Stimulated activated CD4-positive, alpha-beta T cell treated with anti-CD3 and anti-CD28 coated beads, Interleukin-15, amount 100 ng/mL, for 1 hour (primary cell): ENCODE measurements at places on chromosomes 6 and 20.

- no peak for DNase-seq
Observed at GRCh38 chr6:107542192-107542668, 52.3 kb downstream of the SOBP start.

- DNase-seq = no peak
Observed at GRCh38 chr6:150720774-150721233, 121.1 kb downstream of the PLEKHG1 start.

DNA sequence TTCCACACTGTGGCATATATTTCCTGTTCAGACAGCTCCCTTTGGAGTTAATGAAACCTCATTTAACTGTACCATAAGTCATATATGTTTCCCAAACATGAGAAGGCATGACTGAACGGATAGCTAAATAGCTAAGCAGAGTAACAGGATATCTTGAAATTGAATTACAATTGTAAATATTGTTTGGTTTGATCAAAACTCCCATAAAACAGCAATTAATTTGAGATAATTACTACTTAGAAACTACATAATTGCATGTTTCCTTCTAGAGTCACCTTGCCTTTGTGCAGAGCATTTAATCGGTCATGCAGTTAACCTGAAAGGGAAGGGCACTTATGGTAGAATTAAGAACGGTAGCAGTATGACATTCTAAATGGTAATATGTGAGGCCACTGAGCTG lies 179.0 kb upstream of the MAP3K7 start:
- DNase-seq = no peak

DNA sequence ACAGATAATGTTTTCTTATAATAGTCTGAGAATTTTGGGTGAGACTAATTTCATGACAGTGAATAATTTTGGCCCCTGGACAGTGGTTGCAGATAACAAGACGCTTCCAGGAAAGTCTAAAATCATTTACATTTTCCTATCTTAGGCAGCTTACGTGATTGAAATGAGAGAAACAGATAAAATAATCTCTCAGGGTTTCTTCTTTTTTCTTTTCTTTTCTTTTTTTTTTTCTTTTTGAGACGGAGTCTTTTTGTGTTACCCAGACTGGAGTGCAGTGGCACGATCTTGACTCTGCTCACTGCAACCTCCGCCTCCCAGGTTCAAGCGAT lies 4.2 kb upstream of the SERPINB1 start:
- no peak for DNase-seq

GRCh38 chr6:21965016-21965415 lies 331.8 kb downstream of the PRL start:
- no peak for DNase-seq

GRCh38 chr20:57440678-57441509 lies 49.7 kb downstream of the RBM38 start:
- DNase-seq = no peak

DNA sequence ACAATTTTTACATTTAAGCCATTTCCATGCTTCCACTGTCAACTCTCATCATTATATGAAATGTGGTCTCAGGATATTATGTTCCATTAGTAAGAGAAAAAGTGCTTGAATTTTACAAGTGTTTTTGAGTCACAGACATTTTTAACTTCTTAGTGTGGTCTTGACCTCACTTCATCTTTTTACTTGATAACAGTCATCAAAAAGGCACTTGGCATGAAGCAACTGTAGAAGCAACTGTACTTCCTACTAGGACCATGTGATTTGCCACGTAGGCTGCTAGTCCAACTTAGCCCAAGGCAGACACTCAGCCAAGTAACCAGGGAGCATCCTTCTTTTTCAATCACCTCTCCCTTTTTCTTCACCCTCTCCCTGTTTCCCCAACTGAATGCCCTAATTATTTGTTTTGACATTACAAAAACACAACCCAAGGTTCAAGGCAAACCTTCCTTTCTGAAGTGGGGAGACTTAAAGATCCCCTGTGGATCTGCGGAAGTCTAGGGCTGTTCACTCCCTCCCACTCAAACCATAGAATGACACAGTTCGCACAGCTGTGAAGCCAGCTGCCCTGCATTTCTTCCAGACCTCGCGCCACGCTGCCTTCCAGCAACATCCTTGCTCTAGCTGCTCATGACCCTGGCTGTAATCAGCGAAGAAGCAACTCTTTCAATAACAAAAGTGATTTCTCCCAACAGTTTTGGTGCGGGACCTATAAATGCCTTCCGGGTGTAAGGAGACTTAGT lies 45.0 kb downstream of the PHACTR1 start:
- DNase-seq = no peak

DNA sequence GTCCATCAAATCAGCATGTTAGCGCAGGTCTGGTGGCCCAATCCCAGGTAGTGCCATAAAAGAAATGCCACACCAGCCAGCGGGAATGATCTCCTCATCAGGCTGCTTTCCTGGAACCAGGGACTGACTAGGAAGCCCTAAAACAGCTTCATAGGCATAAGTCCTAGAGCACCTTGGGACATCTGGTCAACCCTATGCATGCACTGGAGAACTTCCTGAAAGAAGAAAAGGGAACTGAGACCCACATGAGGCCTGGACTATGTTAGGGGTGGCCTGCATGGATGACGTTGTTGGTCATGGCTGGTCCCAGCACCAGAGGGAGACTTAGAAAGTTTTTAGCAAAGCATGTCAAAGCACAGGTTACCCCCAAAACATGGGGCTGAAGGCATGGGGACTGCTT lies 7.6 kb upstream of the KCNK16 start:
- DNase-seq = no peak

GRCh38 chr6:166439366-166440091 lies 56.8 kb upstream of the MPC1 start:
- DNase-seq = no peak

- DNase-seq = no peak
Observed at GRCh38 chr6:154686162-154686561, 47.1 kb upstream of the SCAF8 start.

- DNase-seq = no peak
Observed at GRCh38 chr20:8293750-8294149, 161.7 kb downstream of the PLCB1 start.

DNA sequence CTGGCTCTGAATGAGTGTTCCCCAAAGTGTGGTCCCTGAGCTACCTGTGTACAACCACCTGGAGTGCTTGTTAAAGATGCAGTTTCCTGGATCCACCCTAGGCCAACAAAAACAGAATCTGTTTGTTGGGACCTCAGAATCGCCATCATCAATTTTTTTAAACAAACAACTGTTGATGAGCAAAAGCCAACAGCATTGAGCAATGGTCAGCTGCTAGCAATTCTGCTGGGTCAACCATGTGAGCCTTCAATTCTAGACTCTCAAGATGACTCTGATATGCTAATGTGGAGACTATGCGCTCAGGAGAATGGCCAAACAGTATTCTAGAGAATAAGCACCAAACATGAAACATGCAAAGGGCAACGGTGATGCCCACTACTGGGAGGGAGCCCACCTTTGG lies 64.4 kb upstream of the IYD start:
- DNase-seq = no peak

DNA sequence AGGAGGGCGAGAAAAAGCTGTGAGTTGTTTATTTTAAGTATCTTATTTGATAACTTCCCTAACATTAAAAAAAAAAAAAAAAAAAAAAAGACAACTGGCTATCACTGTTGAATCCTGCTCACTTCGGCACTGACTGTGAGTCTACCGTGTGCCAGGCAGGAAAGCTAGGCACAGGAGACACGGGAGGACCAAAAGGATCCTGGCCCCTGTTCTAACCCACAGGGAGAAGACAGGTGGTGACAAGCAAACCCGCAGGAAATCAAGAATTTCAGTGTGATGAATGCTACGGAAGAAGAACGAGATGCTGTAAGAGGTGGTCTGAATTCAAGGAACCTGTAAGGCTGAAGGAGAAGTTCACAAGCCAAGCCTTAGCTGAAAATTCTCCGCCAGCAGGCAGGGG lies 94.7 kb upstream of the NFATC2 start:
- DNase-seq = no peak

DNA sequence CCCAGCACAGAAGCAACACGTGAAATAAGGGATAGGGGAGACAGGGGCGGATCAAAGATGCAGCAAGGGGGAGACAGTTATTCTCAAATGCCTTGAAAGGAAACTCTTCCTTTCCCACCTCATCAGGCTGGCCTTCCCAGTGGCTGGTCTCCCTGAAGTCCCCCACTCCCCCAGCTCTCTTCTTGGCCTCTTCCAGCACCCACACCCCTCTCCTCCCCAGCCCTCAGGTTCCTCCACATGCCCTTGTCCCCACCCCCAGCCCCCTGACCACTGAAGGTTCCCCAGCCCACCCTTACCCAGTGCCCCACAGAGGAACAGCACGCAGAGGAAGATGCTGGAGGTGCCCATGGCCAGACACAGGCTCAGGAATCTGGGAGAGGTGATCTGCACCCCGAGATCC lies 1.7 kb upstream of the LY6G6D start:
- no peak for DNase-seq

- DNase-seq = no peak
Observed at GRCh38 chr6:75381877-75382633, 97.5 kb upstream of the TMEM30A start.

DNA sequence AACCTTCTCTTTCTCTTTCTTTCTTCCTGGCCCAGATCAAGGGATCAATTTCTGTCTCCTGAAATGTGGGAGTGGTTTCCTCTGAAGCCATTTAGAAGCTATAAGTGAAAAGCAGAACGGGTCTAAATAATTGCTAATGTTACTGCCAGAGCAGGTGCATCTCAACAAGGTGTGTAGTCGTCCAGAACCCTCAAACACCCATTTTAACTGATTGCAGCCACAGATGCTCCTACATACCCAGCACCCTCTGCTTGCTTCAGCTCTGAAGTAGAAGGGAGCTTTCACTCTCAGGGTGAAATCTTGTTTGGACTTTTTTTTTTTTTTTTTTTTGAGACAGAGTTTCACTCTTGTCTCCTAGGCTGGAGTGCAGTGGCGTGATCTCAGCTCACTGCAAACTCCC lies 592.1 kb upstream of the ARID1B start:
- DNase-seq = no peak

GRCh38 chr6:46510651-46511050 lies 19.4 kb upstream of the RCAN2 start:
- no peak for DNase-seq

DNA sequence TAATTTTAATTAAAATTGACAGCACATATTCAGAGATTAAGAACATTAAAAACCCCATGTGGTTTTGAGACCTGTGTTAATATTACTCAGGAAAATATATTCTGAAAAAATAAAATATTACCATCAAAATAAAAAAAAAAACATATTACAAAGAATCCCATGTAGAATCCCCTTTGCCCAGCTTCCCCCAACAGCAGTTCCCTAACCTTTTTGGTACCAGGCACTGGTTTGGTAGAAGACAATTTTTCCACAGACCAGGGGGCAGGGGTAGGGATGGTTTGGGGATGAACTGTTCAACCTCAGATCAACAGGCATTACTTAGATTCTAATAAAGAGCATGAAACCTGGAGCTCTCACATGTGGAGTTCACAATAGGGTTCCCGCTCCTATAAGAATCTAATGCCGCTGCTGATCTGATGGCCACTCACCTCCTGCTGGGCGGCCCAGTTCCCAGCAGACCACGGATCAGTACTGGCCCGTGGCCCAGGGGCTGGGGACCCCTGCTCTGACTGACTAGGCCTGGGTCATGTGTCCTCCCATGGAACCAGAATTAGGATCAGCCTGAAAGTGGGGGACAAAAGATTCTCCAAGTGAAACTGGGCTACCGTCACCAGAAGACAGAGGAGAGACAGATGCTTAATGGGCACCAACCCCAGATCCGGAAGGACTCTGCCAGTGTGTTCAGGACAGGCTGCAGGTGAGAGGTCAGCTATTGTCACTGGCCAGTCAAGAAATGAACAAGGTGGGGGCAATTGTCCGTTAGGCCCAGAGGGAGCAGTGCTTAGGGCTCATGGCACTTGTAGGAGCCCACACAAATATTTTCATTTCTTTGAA lies 235.5 kb downstream of the PREX1 start:
- no peak for DNase-seq

- no peak for DNase-seq
Observed at GRCh38 chr6:96853083-96853482, 15.8 kb upstream of the GPR63 start.

DNA sequence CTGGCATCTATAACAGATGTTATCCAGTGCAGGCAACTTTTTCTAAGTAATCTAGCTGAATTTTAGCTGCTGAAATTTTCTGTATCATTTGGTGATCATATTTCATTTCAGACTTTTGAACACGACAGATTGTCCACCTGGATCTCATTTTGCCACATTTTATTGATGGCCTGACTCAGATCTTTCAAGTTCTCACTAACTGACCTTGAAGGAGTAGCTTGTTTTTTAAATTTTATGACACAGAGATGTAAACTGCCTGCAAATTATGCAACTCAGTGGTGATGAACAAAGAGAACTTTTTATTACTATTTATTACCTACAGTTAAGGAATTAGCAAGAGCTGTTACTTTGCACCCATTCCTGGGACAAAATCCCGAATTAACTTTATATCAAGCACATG lies 366.4 kb downstream of the PAX1 start:
- DNase-seq = no peak

GRCh38 chr6:13766201-13766634 lies 48.1 kb downstream of the MCUR1 start:
- DNase-seq = no peak

DNA sequence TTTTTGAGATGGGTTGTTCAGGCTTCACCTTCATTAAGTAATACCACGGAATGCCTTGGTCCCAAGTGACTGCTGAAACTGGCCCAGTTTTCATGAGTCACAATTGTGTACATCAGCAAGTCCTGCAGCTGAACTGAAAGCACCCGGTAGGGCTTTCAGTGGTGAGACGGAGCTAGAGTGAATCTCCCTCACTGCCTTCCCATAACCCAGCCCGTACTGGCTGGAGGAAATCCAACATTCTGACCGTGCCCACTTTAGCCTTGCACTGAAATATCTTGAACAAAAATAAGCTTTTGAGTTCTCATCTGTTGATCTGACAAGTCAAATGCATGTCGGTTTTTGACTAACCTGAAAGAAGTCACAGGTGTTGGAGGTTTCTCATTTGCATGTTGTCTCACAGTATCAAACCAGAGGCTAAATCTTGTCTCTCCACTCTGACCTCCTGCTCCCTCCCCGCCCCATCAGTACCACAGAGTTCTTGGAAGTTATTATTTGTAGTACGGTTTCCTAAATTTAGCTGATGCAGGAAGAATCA lies 35.9 kb downstream of the DUSP22 start:
- no peak for DNase-seq

- no peak for DNase-seq
Observed at GRCh38 chr6:44778513-44778912, 391.0 kb downstream of the CDC5L start.

GRCh38 chr6:35070111-35070510 lies 71.0 kb downstream of the TCP11 start:
- no peak for DNase-seq

- no peak for DNase-seq
Observed at GRCh38 chr6:162181741-162182401, 545.7 kb downstream of the PRKN start.

DNA sequence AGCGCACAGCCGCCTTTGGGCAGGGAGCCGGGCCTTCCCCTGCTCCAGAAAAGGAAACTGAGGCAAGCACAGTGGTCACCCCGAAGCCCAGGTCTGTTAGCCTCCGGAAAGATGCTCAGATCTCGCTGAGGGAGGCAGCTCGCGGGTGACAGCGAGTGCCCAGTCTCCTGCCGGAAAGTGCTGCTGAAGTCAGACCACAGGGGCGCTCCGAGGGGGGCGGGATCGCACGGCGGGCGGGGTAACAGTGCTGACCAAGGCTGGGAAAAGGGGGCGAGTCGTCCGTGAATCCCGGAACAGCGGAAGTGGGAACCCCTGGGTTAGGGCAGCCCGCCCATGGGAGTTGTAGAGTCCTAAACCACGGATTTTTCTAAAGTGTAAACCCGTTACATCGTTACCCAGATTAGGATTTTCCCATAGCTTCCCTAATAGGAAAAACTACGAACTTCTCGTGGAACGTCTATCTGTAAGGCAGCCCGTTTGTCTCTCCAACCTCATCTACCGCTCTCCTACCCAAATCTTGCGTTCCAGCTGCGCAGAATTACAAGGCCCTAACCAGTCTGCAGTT lies 504 bp downstream of the VPS16 start:
- no peak for DNase-seq
